Neural progenitor cell (in vitro differentiated cells): ENCODE measurements at places on chromosomes 6 and 20. TPM values are rescaled to one million over a fixed set of nuclear protein-coding genes. Genes with fewer than 3 reads are reported as not detected.
A peak's percentile ranks its signal among the peaks of the same experiment; 100 is the strongest.

- no peak overlapping the region for H3K4me3 ChIP-seq
- no peaks in the 10 kb centered on the region for H3K27me3 ChIP-seq
- no peaks in the 10 kb centered on the region for H3K36me3 ChIP-seq
- H3K4me1 ChIP-seq = no peaks in the 10 kb centered on the region
Observed at GRCh38 chr20:59485576-59486454, 118.5 kb upstream of the PHACTR3 start.

Gene CLPSL1
- not detected in 2 replicates for total RNA-seq

DNA sequence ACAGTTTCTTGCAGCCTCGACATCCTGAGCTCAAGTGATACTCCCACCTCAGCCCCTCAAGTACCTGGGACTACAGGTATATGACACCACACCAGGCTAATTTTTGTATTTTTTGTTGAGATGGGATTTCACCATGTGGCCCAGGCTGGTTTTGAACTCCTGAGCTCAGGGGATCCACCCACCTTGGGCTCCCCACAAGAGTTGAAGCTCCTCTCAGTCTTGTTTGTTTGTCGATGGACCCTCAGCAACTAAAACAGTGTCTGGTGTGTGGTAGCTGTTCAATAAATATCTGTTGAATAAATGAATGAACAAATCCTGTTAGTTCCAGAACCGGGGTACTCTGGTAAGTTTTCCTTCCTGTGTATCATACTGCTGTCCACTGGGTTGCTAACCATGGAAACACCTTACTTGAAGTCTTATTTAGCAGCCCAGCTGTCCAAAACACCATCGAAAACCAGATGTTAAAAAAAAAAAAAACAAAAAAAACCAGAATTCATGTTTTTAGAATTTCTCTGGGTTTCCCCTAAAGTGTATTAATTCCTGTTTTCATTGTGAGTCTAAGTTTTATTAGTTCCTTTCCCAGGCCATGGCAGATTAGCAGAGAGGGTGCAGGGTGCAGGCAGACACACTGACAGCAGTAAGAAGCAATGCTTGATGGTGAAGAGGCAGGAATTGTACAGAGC, 7.8 kb upstream of the EZR start:
- no peaks in the 10 kb centered on the region for H3K27me3 ChIP-seq
- H3K36me3 ChIP-seq = no peaks in the 10 kb centered on the region
- H3K27ac ChIP-seq = no peak overlapping the region
- no peak for DNase-seq

GRCh38 chr20:14193443-14193842, 144.0 kb downstream of the FLRT3 start:
- peak; percentile 15 for DNase-seq
- H3K4me3 ChIP-seq = no peak overlapping the region
- no peak overlapping the region for H3K27ac ChIP-seq
- no peaks in the 10 kb centered on the region for H3K36me3 ChIP-seq
- peaks cover 2% of the 10 kb centered on the region for H3K4me1 ChIP-seq

DNA sequence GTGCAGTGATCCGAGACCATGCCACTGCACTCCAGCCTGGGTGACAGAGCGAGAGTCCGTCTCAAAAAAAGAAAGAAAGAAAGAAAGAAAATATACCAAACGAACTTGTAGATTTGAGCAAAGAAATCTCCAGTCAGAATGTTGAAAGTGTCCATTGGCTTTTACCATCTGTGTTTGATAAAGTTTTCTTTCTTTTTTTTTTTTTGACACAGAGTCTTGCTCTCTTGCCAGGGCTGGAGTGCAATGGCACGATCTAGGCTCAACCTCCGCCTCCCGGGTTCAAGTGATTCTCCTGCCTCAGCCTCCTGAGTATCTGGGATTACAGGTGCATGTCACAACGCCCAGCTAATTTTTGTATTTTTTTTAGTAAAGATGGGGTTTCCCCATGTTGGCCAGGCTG, 21.3 kb downstream of the BAK1 start:
- H3K4me3 ChIP-seq = no peak overlapping the region
- H3K27me3 ChIP-seq = no peaks in the 10 kb centered on the region
- no peak overlapping the region for H3K27ac ChIP-seq
- H3K4me1 ChIP-seq = no peaks in the 10 kb centered on the region
- DNase-seq = no peak
- H3K36me3 ChIP-seq = no peaks in the 10 kb centered on the region

- no peak overlapping the region for H3K27ac ChIP-seq
- DNase-seq = no peak
- no peaks in the 10 kb centered on the region for H3K36me3 ChIP-seq
- H3K4me1 ChIP-seq = no peaks in the 10 kb centered on the region
- no peak overlapping the region for H3K4me3 ChIP-seq
- no peaks in the 10 kb centered on the region for H3K27me3 ChIP-seq
Observed at GRCh38 chr20:32231847-32232246, 24.2 kb downstream of the POFUT1 start.

DNA sequence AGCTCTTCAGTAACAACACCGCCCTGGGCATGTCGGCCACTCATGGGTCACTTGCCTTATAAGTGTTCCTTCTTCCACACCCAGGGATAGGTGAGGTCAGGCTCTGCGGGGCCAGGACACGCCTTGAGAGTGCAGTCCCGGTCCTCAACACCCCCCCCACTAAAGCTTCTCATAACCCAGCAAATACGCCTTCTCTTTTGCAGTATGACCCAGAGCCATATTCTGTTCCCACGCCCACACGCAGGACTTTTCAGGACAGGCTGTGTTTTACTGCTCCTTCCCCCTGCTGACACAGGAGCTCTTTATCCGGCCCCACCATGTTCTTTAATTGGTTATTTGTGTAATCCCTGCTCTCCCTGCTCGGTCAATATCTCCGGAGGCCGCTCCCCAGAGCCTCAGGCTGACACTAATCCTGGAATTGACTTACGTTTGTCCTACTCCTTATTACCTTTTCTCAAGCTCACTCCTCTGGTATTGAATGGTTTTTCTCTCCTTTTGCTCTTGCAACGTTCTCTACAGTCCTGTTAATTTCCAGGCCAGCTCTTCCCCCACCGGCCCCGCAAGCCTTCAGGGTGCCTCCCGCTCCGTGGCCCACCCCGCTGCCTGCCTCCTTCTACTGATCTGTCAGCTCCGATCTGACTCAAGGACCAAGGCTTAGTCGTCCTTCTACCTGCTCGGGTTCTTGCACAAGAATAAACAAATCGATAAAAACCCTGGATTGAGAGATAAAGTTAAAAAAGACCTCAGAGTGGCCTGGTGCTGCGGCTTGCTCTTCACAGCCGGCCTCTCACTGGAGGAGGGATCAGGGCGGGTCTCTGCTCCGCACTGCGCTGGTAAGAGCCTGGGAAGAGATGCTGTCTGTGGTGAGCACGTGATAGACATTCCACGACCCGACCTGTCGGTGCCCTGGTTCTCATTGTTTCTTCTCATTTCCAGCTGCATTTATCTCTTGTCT, 357.5 kb downstream of the ZFAND3 start:
- H3K27me3 ChIP-seq = no peaks in the 10 kb centered on the region
- no peak overlapping the region for H3K4me3 ChIP-seq
- peak; percentile 56 for DNase-seq
- no peaks in the 10 kb centered on the region for H3K36me3 ChIP-seq

GRCh38 chr6:5854899-5855298, 151.8 kb downstream of the NRN1 start:
- no peak overlapping the region for H3K27ac ChIP-seq
- H3K4me3 ChIP-seq = no peak overlapping the region
- DNase-seq = no peak
- no peaks in the 10 kb centered on the region for H3K36me3 ChIP-seq
- no peaks in the 10 kb centered on the region for H3K27me3 ChIP-seq

Gene BIRC7
- not detected in 2 replicates for total RNA-seq

- peaks cover 4% of the 10 kb centered on the region for H3K4me1 ChIP-seq
- no peak for DNase-seq
- no peak overlapping the region for H3K4me3 ChIP-seq
- H3K27ac ChIP-seq = no peak overlapping the region
- no peaks in the 10 kb centered on the region for H3K27me3 ChIP-seq
- no peaks in the 10 kb centered on the region for H3K36me3 ChIP-seq
Observed at GRCh38 chr6:123594776-123595175, 42.0 kb downstream of the TRDN start.

Gene RPP40
- total RNA-seq = 19.3 and 23.2 TPM in 2 replicates
